Stimulated activated CD4-positive, alpha-beta T cell treated with anti-CD3 and anti-CD28 coated beads, Interleukin-15, amount 100 ng/mL, for 1 hour (primary cell): ENCODE measurements at places on chromosomes 1 and 21.

DNA sequence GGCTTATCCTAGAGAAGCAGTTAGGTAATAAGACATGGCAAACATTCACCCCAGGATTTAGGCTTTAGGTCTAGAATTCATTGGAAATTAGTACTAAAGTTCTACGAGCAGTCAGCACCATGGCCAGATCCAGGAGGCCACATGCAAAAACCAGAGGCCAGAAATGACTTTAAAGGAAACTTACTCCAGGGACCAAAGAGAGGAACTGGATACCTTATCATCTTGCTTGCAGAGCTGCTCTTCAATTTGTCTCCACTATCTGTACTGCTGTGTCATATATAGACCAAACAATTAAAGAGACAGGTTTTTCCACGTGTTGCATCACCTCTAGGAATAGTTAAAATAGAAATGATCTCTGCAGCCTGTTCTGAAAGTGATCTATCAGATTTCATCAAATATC, 127.8 kb downstream of the LMX1A start:
- DNase-seq = no peak

GRCh38 chr1:246497331-246497915, 9.7 kb downstream of the SMYD3 start:
- no peak for DNase-seq

- no peak for DNase-seq
Observed at GRCh38 chr21:43772425-43772821, 3.7 kb downstream of the CSTB start.

- no peak for DNase-seq
Observed at GRCh38 chr21:46124926-46125845, 27.3 kb downstream of the COL6A2 start.

DNA sequence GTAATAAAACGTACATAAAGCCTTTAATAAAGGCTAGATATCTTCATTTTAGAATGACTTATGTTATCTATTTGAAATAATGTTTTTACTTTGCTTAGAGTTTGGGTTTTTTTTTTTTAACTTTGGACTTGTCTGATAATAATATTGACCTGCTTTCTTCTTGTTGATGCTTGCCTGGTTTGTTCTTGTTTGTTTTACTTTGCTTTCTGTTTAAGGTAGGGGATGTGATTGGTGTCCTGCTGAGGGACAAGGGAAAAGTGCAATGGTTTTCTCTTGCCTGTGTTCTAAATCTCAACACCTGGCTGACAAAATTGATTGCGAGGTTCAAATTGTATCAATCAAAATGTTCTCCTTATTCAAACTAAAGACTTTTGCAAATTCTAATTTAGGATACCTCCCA, 2.2 kb upstream of the FH start:
- no peak for DNase-seq

DNA sequence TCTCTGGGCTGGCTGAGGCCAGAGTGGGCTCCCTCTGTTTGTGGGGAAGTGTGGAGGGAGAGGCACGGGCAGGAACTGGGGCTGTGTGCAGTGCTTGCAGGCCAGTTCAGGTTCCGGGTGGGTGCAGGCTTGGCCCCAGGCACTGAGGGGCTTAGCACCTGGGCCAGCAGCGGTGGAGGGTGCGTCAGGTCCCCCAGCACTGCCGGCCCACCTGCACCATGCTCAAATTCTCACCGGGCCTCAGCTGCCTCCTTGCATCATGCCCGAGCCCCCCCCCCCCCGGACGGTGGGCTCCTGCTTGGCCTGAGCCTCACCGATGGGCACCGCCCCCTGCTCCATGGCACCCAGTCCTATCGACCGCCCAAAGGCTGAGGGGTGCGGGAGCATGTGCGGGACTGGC, 26.3 kb upstream of the FCGR2A start:
- no peak for DNase-seq

DNA sequence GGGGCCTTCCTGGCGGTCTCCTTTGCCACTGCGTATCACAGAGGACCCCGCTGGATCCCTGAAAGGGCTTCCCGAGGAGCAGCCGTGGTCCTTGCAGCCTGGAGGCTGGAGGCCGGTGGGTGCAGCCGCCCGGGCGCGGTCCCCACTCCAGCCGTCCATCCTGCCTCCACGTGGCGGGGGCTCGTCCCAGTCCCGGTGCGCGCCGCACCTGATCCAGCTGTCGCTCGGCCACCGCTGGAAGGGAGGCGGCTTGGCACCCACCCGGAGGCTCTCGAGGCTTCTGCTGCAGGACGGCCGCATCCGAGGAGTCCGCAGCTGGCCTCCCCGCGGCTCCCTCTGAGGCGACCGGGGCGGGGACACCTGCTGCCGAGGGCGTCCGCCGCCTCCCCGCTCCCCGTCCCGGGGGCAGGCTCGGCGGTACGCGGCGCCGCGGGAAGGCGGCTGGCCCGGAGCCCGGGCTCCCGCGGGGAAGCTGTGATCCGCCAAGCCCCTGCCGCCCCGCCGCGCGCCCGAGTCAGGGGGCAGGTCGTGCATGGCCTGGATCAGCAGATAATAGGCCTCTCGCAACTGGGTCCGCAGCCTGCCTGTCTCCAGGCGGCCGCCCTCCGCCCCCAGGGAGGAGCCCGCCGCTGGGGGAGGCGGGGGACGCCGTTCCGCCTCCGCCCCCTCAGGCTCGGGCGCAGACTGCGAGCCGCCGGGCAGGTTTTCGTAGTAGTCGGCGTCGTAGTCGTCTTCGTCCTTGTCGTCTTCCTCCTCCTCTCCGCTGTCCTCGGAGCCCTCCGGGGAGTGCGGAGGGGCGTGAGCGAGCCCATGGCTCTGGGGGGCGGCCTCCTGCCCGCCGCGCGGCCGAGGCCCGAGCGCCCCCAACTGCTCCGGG, at the start of gene SYDE2:
Gene SYDE2, minus strand, starts transcription at position 554 of the 877 bp plus-strand sequence. Its CDS starts 20 bp downstream, at position 534.
- DNase-seq = peak; percentile 53

DNA sequence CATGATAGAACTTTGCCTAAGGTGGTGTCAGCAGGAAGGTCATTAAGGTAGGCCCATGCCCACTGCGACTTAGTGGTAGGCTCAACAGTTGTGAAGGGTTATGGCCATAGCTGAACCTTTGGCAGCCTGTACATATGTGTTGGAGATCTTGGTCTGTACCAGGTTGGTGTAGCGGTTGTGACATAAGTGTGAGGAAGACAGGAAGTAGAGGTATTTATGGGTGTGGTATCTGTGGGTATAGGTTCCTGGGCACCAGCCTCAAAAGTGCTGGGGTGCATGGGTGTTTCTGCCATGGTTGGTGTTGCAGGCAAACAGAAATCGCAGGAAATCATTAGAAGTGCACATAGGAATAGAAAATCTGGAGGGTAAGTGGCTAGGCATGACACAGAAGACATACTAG, 18.6 kb upstream of the LRIF1 start:
- no peak for DNase-seq

GRCh38 chr1:30788580-30789387, 31.2 kb upstream of the LAPTM5 start:
- DNase-seq = no peak

DNA sequence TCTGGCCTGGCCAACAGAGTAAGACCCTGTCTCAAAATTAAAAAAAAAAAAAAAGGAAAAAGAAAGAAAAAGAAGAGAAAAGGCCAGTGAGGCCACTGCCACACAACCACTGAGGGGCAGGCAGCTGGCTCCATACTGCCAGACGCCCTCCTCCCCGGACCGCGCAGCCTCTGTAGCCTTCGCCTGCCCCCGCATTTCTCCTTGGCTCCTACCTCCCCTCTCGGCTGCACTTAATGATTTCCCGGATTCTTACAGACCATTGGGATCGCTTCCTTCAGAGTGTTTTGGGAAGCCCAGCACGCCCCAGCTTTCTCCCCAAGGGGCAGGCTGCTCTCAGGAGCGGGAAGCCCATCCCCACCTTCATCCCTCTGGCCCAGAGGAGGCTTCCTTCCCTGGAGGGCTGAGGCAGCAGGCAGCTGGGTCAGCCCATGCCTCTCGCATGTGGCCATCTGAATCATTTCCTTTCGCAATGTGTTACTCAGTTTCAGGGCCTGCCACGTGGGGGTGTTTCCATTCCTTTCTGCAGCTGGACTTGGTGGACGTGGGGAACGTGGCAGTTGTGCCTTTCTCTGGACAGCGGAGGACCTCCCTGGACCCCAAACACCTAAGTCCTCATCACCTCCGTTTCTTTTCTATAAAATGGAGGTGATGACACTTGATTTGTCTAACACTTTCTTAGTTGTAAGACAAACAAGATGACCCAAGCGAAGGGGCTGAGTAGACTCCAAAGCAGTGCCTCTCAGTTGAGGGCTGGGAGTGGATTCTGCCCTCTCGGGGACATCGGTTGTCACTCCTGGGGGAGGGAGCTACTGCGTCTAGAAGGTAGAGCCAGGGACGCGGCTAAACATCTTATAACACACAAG, 2.3 kb downstream of the SLC2A5 start:
- DNase-seq = no peak

- no peak for DNase-seq
Observed at GRCh38 chr1:56287721-56288120, 291.6 kb downstream of the PLPP3 start.

DNA sequence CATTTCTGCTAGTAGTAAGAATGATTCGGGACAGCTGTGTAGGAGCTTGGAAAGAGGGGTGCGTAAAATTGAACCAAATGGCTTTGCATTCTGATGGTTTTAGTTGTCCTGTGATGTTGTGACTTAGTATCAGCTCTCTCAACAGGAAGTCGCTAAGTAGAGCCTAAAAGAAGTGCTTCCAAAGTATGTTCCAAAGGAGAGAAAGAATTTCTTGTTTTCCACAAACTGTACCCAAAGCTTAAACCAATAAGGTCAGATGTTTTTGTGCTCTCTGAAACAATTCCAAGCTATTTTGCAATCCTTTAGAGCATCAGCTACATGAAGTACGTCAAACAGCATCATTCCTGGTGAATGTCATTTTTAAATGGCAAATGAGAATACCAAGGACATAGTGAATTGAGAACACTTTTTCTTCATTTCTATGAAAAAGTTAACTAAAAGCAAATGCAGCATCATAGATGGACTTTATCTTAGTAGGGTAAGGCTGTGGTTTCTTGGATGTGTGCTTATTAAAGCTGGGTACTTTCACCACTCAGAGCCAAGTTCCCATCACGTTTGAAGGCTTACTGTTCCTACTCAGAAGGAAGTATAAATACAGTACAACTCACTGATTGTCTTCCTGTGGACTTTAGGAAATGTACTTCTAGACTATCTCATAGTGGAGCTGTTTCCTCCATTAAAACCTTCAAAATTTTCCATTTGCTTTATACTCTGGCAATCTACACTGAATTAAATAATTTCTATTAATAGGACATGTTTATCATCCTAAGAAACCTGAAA, 148.6 kb downstream of the C1orf21 start:
- DNase-seq = no peak

DNA sequence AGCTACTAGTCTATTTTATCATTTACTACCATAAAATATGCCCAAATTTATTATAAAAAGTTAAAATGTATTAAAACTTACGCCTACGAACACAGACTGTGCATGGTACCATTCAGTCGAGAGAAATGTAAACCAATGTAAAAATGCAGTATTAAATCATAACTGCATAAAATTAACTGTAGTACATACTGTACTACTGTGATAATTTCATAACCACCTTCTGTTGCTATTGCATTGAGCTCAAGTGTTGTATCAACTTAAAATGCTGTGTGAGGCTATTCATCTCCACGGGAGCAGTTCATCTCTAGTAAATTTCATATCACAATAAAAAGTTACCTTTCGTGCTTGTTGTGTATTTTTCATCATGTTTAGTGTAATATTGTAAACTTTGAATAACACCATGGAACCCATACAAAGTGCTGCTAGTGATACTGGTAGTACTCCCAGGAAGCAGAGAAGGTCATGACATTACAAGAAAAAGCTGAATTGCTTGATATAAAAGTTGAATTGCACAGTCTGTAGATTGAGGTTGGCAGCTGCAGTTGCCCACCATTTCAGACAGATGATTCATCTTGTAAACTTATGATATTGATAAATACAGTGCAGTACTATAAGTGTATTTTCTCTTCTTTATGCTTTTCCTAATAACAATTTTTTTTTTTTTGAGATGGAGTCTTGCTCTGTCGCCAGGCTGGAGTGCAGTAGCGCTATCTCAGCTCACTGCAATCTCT, 19.0 kb upstream of the CENPF start:
- DNase-seq = no peak

GRCh38 chr1:27149084-27149761, 5.7 kb downstream of the SLC9A1 start:
- no peak for DNase-seq

DNA sequence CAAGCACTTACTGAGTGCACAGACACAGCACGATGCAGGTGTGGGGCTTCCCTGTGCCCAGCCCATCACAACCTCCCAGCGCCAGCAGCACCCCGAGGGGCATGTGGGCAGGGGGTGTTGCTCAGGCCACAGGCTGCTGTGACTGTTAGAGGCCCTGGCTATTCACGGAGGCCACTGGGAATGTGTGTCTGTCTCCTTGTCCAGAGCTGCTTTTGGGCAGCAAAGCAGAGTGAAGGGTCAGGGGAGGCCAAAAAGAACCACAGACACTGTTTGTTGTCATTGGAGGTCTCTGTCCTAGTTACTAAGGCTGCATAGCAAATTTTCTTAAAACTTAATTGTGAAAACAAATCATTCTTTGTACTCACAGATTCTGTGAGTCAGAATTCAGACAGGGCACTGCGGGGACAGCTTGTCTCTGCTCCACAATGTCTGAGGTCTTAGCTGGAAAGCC, 49.6 kb downstream of the TNFRSF8 start:
- no peak for DNase-seq

DNA sequence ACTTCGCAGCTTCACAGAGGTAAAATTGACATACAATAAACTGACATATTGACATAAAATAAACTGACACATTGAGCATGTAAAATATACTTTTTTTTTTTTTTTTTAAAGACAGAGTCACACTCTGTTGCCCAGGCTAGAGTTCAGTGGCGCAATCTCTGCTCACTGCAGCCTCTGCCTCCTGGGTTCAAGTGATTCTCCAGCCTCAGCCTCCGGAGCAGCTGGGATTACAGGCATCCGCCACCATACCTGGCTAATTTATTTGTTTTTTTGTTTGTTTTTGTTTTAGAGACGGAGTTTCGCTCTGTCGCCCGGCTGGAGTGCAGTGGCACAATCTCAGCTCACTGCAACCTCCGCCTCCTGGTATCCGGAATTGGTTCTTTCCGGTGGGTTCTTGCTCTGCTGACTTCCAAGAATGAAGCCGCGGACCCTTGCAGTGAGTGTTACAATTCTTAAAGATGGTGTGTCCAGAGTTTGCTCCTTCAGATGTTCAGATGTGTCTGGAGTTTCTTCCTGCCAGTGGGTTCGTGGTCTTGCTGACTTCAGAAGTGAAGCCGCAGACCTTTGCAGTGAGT, 48.4 kb upstream of the CLIC4 start:
- no peak for DNase-seq

DNA sequence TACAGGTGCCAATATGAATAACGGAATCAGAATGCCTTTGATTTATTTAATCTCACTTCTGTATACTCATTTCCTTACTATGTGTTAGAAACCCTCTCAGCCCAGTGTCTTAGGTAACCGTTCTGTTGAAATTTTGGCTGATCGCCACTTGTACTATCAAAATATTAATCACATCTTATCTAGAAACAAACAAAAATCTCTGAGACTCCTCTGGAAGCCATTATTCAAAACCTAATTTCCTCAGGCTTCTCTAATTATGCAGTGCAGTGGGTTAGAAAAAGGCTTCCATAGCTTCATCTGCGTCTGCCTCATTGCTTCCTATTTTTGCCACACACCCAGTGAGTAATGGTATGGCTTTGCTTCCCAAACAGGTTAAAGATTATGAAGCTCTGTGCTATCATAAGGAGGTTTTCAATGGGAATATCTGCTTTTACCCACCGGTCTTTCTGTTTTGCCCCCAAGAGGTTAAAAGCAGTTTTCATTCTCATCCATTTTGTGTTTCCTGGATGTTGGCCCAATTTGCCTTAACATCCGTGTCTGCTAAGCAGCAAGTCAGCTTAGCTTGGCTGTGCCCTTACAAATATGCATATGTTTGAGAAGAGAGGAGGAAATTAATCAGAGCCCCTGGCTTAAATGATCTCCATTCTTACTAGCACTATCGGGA, 129.6 kb downstream of the RYR2 start:
- DNase-seq = no peak
